ENCODE measurements at places on chromosomes 12 and 14. TPM values are rescaled to one million over a fixed set of nuclear protein-coding genes. Genes with fewer than 3 reads are reported as not detected.

The RGS6 gene
- polyA plus RNA-seq: 0.37 TPM

The CLEC2A gene
- polyA plus RNA-seq: not detected

The LUM gene
- not detected for polyA plus RNA-seq

The MGAT4C gene
- polyA plus RNA-seq: not detected

The TAS2R50 gene
- polyA plus RNA-seq: not detected

The ISCA2 gene
- polyA plus RNA-seq: 46.2 TPM

The EPYC gene
- polyA plus RNA-seq: not detected

The KCNJ8 gene
- polyA plus RNA-seq: not detected

The RNASE3 gene
- not detected for polyA plus RNA-seq

The LRRC10 gene
- polyA plus RNA-seq: not detected

DNA sequence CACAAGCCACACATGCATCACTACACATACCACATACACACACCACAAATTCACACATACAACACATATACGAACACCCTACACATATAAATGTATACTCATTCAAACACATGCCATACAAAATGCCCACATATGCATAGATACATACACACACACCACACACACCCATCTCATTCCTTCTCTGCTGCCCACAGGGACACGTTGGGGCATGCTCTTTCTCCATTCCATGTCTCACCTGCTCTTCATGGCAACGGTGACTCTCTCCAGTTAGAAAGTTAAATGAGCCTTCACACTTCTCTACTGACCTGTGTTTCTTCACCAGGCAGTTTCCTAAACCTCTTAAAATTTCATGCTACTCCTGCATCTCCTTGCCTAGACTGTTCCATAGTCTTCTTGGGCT is 1194.8 kb downstream of the BCL11B start:
- no peak for DNase-seq

GRCh38 chr12:121288986-121289385 is 7.5 kb downstream of the CAMKK2 start:
- DNase-seq: no peak

DNA sequence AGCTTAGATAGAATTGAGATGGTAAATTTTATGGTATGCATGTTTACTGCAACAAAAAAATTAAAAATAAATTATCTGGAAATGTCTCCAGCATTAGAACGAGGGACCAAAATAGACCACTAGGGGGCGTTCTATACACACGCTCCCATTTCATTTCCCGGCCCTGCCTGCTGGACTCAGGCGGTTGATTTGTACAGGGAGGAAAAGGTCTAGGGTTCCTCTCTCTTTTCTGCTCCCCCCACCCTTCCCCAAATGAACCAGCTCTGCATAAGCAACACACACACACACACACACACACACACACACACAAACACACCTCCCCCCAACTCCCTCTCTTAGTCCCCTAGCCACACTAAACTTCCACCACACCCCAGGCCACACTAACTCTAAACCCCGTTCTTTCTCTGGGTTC is 7.8 kb upstream of the DTX1 start:
- DNase-seq: peak; percentile 59

DNA sequence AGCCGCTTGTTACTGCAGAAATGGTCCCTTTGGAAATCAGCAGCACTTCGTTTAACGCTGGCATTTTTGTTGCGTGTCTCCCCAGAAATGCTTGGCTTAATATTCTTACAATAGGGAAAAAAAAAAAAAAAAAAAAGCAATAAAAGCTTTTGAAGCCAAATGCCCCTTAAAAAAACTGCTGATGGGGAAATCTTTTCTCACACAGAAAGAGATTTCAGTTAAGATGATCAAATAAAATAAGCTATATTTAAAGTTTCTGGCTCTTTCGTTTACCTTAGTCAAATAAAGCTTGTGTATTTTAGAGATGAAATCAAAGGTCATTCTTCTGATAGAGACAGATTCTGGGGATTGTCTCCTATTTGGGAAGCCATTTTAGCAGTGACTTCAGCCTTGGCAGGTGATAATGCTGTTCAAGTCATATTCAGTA is 52.4 kb upstream of the FRS2 start:
- no peak for DNase-seq

- no peak for DNase-seq
Measured at GRCh38 chr12:120962532-120963020, 15.8 kb upstream of the HNF1A start.

DNA sequence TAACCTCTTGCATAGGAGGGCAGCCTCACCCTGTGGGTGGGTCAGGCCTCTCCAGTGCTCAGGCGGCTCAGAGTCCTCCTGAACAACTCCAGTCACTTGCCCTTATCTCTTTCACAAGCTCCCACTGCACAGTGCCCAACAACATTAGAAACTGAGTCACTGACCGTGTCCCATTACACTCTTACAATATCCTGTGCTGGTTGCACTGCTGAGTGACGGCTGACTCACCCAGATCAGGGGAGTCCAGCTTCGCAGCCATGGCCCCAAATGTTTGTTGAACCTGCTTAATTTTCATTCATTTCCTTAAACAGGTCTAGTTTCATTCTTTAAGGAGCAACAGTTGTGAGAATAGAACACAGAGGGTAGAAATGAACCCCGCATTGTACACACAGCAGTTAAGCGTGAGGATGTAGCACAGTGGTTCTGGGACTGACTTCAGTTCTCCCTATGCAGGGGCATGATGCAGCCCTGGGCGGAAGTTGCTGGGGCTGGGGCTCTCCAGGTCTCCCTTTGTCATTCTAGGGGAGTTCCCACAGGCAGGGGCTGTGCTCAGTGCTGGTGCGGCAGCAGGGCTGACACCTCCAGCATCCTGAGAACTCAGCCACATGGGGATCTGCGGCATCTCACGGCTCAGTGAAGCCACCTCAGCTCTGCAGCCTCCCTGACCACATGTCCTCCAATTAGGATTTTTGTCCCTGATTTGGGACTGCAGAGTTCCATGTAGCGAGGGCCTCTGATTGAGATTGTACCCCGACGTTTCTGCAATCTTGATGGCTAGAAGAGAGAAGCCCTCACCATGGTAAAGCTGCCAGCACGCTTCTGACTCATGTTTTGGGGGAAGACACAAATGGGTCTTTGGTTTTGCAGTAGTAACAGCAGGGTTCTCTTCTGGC is 16.1 kb downstream of the GPR68 start:
- peak; percentile 85 for DNase-seq

- no peak for DNase-seq
Measured at GRCh38 chr14:98507264-98507663, 764.7 kb downstream of the BCL11B start.

DNA sequence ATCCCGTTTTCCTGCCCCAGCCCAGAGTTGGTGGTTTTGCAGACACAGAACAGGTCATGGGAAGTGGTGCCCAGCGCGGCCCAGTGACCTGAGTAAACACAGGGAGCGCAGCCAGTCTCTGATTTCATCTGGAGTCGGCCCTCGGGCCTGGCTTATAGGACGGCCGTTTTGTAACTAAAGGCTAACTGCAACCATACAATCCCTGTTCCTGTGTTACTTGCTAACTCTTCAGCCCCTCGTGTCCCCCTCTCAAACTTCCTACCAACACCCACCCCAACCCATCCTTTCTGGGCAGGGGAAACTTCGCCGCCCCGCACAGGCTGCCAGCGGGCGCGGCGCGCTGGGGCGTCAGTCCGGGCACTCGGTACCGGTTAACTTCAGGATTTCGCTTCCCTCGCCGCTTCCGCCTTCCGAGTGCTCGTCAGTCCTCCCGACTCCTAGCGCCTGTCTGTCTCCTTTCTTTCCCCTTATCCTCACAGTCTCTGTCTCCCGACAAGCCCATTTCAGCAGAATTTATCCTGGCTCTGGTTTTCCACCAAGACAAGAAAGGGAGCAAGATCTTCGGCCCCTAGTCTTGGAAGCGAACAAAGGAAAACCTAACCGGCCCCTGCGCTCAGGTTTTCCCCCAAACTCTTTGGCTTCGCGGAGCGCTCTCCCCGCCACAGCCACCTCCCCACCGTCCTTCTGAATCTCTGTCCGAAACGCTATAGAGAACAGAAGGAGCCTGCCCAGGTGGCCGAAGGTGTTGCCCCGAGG is 2.0 kb downstream of the SIX1 start:
- DNase-seq: no peak

- no peak for DNase-seq
Measured at GRCh38 chr14:64700290-64700689, 3.9 kb upstream of the PLEKHG3 start.

DNA sequence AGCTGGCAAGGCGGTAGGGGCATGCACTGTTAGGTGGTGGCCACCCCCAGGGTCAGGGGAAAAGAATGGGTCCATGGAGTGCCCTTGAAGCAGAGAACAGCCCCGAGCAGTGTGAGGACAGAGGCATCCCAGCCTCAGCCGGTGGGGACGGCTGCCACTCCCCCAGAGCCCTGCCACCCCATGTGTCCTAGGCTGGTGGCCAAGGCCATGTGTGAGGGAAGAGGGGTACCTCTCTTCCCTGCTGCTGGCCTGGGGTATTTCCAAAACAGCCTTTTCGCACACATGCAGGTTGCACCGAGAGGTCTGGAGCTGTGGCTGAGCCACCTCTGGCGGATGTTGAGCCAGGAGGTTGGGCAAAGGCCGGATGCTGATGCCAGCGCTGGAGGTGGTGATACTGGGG is 19.9 kb downstream of the RFLNA start:
- no peak for DNase-seq

GRCh38 chr14:53462931-53463778 is 310.0 kb upstream of the DDHD1 start:
- DNase-seq: no peak

GRCh38 chr12:31727192-31727591 is 1.6 kb downstream of the AMN1 start:
- no peak for DNase-seq

- DNase-seq: no peak
Measured at GRCh38 chr14:87687420-87687819, 305.6 kb downstream of the GALC start.

DNA sequence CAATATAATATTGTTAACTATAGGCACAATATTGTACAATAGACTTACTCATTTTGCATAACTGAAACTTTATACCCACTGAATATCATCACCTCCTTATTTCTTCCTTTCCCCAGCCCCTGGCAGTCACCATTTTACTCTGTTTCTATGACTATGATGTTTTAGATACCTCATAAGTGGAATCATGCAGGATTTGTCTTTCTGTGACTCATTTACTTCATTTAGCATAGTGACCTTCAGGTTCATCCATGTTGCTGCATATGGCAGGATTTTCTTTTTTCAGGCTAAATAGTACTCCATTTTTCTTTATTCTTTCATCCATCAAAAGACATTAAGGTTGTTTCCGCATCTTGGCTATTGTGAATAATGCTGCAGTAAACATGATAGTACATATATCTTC is 18.9 kb downstream of the USP15 start:
- DNase-seq: no peak

GRCh38 chr14:104654119-104654518 is 35.3 kb upstream of the INF2 start:
- DNase-seq: no peak

- DNase-seq: no peak
Measured at GRCh38 chr14:92472860-92473259, 40.7 kb upstream of the RIN3 start.

- DNase-seq: peak; percentile 38
Measured at GRCh38 chr14:106141242-106142220, 615.1 kb downstream of the TMEM121 start.

- DNase-seq: no peak
Measured at GRCh38 chr12:121061831-121062230, 22.8 kb upstream of the OASL start.

- DNase-seq: no peak
Measured at GRCh38 chr12:51947246-51947996, 4.1 kb upstream of the ACVR1B start.

DNA sequence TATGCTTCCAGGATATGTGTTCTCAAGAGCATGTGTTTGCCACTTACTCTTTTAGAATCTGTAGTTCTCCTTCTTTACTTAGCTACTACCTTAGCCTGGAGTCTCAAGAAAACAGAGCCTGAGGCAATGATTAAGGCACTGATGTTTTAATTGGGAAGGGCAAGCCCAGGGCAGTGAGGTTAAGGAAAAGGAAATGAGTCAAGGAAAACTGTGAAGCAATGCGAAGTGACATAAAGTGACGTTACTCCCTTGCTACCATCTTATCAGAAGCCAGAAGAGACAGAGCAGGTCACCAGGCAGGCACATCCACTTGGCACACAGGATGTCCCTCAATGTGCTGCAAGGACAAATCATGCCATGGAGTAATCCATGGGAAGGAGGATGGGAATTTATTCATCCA is 11.3 kb upstream of the EML5 start:
- DNase-seq: no peak

GRCh38 chr12:121712190-121712460 is 427 bp upstream of the TMEM120B start:
- no peak for DNase-seq

DNA sequence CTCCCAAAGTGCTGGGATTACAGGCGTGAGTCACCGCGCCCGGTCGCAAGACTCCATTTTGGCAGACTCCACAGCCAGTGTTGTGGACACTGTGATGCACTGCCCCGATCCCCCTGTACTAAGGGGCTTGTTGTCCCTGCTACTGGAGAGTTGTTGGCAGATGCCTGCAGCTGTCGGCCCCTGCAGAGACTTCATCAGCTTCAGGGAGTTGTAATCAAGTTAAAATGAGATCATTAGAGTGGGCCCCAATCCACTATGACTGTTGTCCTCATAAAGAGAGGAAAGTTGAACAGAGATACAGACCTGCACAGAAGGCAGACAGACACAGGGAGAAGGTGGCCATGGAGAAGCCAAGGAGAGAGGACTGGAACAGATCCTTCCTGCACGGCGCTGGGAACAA is 23.7 kb upstream of the TUBA1A start:
- DNase-seq: no peak

DNA sequence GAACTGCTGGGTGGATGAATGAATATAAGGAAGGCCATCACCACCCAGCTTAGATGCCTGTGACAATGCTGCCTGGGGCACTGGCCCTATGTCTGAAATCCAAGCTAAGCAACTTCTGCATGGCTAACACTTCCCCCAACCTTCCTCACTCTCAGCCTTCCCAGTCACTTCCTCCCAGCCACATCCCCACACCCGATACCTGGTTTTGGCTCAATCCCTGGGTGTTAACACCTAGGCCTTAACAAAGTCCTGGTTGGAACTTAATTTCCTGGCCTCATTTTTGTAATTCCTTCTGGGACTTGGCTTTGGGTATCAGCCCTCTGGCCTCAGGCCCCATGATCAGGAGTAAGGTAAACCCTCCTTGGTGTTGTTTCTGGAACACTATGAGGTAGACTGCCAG is 110.0 kb downstream of the EFCAB11 start:
- no peak for DNase-seq

DNA sequence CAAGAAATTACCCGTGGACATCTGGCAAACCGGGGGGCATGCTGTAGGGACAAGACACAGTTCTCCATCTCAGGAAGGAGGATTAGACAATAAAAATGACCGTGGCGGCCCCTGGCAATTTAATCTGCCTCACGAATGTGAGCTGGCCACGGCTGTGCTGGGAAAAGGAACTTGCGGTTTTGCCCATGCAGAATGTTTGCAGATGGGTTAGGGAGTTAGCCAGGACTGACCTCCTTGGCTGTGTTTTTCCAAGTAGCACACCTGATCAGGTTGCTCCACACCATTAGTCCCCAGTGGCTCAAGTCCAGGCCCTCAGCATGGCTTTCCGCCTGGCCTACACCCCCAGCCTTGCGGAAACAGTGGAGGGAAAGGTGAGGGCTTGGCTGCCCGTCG is 20.8 kb downstream of the TPCN1 start:
- DNase-seq: no peak

GRCh38 chr14:101888182-101888581 is 76.2 kb upstream of the DYNC1H1 start:
- DNase-seq: no peak

GRCh38 chr14:24086193-24086955 is 7.7 kb upstream of the PCK2 start:
- DNase-seq: no peak

- DNase-seq: no peak
Measured at GRCh38 chr12:70784042-70784668, 136.4 kb downstream of the PTPRR start.
